ENCODE measurements at places on chromosomes 3 and 15.

- DNase-seq: no peak
Measured at GRCh38 chr3:152208439-152208838, 60.3 kb upstream of the MBNL1 start.

GRCh38 chr3:195729476-195730251 lies 8.9 kb downstream of the MUC20 start:
- no peak for DNase-seq

DNA sequence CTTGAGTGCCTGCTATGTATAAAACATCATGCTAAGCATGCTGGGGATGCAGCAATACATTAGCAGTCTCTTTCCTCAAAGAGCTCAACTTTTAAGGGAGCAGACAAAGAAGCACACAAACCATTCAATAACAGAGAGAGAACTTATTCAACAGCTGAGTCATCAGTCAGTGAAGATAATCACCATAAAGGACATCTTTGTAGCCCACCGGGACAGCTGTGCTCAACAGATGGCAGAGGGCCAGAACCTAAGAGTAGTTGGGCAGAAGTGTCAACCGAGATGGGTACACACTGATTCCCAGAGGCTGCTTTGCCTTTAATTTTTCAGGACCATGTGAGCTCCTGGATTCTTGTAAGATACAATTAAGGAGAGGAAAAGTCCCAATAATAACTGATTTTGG lies 4.2 kb upstream of the RAB8B start:
- DNase-seq: no peak

DNA sequence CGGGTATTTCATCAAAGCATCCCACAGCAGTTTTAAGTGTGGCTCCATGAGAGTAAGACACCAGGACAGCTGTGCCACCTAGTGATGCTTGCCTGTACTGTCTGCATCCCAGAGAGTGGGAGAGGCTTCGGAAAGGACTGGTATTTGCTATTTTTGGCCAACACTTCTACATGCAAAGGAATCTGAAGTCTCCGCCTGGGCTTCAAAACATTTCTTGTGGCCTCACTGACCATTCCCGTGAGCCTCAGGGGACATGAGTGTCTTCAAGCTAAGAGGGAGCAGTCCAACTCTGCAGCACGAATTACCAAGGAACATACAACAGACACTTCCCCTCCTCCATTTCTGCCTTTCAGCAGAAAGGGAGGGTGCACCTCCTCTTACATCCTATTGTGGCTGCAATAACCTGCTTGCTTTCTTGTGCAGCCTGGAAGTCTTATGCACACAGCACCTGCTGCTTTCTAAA lies 177.5 kb downstream of the RORA start:
- DNase-seq: peak; percentile 29

GRCh38 chr3:39185326-39185958 lies 7.0 kb downstream of the XIRP1 start:
- DNase-seq: no peak
